NCI-H1436 treated with DMSO at 0.1 percent for 48 hours (cell line): ENCODE measurements at places on chromosomes 16 and 17.
A peak's percentile ranks its signal among the peaks of the same experiment; 100 is the strongest.

GRCh38 chr17:74430706-74431567 lies 951 bp upstream of the GPRC5C start:
- DNase-seq: peak; percentile 10

DNA sequence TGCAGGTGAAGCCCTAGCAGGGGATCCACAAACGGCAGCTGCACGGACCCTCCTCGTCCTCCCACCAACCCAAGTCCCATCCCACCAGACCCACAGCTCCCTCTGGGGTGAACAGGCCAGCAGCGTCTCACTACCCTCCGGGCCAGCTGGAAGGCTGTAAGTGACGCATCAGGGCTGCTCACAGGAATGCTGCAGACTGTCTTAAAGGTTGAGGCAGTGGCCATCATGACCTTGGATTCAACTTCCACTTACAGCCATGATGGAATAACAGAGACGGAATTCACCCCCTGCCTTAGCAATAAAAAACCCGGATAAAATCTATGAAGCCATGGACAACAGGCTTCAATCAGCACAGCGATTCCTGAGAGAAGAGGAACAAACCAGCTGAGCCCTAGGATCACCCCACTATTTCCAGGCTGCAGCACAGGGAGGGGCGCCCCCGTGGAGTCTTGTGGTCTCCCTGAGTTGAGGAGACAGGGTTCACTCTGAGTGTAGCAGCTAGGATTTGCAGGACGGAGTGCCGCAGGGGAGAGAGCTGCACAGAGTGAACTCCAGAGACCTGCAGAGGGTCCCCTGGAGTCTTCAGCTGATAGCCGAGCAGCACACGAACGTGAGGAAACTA lies 10.5 kb downstream of the FAM83G start:
- DNase-seq: no peak

DNA sequence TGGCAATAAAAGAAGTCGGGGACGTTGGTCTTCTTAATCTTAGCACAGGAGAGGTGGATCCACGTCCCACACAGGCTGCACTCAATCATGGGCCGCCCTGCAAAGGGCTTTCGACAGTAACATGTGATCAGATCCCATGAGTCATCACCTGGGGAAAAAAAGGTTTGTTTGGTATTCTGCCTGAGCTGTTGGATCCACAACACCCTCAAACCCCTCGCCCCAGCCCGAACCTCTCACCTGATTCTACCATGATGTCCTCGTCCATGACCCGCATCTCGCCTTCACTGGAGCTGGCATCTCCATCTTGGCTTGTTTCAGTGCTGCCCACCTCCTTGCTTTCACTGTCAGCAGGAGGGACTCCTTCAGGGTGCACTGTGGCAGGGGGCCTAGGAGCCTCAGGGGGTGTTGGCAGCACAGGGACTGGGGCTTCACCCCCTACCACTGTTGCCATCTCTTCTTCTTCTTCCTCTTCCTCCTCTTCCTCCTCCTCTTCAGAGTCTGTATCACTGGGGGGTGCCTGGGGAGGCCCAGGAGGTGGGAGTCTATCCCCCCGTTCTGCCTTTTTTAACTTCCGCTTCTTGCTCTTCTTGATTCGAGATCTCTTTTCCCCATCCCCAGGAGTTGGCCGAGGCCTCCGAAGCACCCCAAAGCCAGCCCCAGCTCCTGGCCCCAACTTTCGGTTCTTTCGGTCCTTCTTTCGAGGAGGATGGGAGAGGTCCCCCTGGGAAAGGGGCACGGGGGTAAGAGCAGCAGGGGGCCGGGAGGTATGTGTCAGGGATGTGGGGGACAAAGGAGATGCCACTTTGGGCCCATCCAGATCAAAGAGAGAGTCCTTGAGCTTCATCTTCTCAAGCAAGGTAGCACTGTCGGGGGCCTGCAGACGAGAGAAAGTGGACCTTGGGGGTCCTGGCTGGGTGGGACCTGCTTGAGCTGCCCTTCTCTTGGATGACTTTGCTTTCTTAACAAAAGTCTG lies 1.7 kb upstream of the DVL2 start:
- no peak for DNase-seq

DNA sequence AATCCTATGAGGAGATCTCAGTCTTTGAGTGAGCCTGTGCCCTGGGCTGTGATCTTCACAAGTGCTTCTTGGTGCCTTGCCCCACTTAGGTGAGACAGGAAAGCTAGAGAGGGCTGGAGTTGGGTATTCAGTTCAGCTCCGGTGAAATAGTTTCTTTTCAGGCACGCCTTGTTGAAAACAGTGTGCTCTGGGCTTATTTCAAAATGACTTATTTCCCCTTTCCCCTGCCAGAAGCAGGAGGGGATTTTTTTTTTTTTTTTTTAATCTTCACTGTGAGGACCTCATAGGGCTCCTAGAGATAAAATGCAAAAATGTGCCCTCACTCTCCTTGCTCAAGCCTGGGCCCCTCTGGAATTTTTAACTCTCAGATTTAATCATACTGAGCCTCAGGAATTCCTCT lies 27.2 kb downstream of the MOSMO start:
- DNase-seq: no peak

- DNase-seq: no peak
These were observed 92.1 kb upstream of the HLF start for GRCh38 chr17:55172612-55173011.

DNA sequence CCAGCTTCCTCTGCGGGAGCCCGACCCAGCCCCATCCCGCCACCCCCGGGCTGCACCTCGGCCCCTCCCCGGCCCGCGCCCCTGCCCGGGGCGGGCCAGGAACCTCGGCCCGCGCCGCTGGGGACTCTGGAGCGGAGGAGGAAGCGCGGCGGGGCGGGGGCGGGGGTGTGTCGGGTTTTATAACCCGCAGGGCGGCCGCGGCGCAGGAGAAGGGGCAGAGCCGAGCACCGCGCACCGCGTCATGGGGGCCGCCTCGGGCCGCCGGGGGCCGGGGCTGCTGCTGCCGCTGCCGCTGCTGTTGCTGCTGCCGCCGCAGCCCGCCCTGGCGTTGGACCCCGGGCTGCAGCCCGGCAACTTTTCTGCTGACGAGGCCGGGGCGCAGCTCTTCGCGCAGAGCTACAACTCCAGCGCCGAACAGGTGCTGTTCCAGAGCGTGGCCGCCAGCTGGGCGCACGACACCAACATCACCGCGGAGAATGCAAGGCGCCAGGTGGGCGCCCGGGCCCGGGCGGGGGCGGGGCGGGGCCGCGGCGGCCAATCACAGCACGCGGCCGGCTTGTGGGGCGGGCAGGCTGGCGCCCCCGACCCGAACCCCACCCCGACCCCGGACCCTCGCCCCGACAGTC lies at the start of gene ACE:
Gene ACE, plus strand, starts transcription at position 208 of the 626 bp plus-strand sequence. Its CDS starts 34 bp downstream, at position 242.
- DNase-seq: peak; percentile 22
